Right ventricle myocardium superior (tissue), 1 donor: ENCODE measurements at places on chromosomes 5 and 9.

GRCh38 chr5:150541895-150542294 is 34.0 kb downstream of the NDST1 start:
- no peak for DNase-seq

- DNase-seq = no peak
Observed at GRCh38 chr5:88602584-88602983, 280.4 kb downstream of the MEF2C start.

DNA sequence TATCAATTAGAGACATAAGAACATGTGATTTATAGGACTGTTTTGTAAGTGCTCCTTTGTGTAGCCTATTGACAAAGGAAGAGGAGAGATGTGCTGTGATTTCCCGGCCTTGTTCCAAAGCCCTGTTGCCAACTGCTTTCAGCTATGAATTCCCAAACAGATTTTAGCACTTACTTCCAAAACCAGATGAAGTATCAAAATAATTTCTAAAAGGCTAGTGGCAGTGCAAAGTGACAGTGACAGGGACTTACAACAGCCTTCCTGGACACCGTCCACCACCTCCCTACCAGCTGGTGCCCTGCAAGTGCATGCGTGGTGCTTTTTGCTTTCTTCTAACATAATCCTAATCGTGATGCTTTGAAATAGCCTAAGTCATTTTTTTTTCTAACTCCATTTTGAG is 254.1 kb upstream of the ACTBL2 start:
- DNase-seq = no peak

- DNase-seq = no peak
Observed at GRCh38 chr5:79023947-79024346, 38.8 kb upstream of the ARSB start.

DNA sequence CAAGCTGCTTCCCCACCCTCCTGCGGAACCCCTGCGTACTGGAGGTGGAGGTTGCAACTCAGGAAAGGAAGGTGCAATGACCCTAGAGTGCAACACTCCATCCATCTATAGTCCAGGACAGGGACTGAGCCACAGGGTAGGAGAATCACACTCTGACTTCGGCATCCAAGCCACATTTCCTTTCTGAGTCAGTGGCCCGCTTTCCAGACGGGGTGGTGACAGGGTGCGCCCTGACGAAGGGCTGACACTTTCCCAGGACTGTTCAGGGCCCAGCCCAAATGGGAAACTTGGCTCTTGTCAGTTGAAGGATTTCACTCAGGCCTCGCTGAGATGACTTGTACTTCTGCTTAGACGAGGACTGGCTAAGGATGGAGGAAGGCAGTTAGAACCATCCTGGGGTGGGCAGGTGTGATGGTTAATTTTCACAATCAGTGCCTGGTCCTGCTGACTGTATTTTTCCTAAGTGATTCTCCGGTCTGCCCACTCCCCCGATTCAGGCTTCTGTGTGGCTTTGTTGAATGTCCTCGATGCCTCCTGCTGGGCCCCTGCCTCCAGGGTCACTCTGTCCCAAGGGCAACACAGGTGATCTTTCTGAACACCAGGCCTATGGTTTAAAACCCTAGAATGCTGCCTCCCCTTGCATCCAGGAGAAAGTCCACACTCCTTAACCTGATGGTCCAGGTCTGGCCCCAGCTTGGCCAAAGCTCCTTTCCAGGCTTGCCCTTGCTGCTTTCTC is 228.1 kb downstream of the FSTL4 start:
- DNase-seq = no peak

- DNase-seq = no peak
Observed at GRCh38 chr9:122527193-122527592, at the start of gene OR1N1. OR1N1 (minus strand) TSS chr9:122527293; CDS start chr9:122527293, 0 bp downstream.

DNA sequence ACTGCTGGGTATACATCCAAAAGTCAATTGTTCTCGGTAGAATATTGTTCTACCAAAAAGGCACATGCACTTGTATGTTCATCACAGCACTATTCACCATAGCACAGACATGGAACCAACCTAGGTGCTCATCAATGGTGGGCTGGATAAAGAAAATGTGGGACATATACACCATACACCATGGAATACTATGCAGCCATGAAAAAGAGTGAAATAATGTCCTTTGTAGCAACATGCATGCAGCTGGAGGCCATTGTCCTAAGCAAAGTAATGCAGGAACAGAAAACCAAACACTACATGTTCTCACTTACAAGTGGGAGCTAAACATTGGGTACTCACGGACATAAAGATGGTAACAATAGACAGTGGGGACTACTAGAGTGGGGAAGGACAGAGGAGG is 145.5 kb downstream of the APBA1 start:
- DNase-seq = no peak

DNA sequence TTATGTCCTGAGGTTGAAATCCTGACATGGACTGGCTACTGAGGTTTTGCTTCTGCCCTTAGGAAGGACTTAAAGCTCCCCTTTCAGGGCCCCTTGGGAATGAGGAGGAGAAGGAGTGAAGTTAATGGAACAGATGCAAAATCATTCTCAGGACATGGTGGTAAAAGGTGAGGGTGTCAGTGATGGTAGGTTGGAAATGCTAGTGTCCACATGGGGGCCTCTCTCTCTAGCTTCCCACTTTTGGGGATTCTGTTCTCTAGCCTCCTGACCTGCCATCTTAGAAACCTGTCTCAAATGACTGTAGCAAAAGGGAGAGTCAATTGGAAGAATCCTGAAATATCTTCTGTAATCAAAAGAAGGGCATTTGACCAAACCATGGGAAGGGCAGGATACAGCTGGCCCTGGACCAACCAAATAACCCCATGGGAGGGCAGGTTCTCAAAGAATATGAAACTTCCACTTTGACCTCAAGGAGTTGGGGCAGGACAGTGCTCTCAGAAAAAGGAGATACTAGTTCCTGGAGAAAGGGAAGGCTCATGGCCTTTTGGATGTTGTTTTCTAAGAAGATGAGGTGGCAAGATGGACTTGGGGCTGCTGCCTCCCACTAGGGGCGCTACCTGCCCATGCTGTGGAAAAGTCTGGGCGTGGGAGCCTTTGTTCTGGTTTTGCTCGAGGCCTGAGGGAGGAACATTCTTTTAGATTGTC is 21.2 kb upstream of the MLANA start:
- no peak for DNase-seq

- no peak for DNase-seq
Observed at GRCh38 chr9:15512204-15512603, 1.4 kb upstream of the PSIP1 start.

DNA sequence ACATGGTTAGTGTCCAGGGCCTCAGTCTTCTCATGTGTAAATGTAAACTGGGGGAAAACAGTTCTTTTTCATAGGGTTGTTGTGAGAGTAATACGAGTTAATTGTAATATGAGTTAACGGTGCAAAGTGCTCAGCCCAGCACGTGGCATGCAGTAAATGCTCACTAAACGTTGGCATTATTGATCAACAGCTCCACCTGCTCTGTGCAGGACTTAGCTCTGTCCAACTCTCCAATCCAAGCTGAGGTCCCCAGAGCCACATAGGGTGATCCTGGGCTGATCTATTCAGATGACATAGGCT is 28.3 kb downstream of the SPOCK1 start:
- DNase-seq = no peak

- DNase-seq = no peak
Observed at GRCh38 chr9:93646640-93647178, 70.3 kb downstream of the PHF2 start.

- DNase-seq = no peak
Observed at GRCh38 chr9:100125236-100125635, 26.2 kb downstream of the INVS start.

DNA sequence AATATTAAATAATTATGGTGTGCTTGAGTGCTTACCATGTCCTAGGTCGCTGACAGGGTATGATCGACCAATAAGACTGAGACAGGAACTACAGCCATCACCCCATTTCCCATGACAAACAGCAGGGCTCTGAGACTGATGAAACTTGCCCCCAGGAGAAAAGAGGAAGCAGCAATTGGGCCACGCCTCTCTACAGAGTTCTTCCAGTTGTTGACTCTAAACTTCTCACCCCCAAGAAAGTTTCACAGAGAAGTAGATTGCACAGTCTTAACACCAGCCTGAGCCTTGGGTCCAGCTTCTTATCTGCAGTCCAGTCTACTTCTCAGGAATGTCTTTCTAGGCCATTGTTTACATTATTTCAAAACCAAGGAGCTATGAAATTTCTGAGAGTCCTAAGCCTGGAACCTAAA is 182.2 kb upstream of the ANKRD55 start:
- DNase-seq = peak; percentile 65

DNA sequence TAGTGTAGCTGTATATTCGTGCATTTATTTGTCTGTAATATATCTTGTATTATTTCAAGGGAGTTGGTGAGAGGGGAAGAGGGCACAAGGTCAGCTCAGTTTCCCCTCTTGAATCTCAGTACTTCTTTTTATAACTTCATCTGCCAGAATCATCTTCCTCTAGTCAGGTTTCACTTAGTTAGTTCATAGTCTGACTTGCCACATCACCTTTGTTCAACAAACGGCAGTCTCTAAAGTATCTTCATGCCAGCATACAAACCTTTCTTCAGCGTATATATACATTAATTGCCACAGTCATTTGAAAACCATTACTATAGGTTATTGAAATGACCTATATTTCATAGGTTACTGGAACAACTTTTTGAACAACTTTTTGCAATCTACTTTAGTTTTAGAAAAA is 1.6 kb downstream of the ECM2 start:
- DNase-seq = no peak
